G401 (cell line): ENCODE measurements at places on chromosomes 7 and 10.

GRCh38 chr10:58660575-58661255, 148.0 kb downstream of the BICC1 start:
- no peak for DNase-seq

- DNase-seq: no peak
Observed at GRCh38 chr10:29668628-29669027, 33.9 kb upstream of the SVIL start.

DNA sequence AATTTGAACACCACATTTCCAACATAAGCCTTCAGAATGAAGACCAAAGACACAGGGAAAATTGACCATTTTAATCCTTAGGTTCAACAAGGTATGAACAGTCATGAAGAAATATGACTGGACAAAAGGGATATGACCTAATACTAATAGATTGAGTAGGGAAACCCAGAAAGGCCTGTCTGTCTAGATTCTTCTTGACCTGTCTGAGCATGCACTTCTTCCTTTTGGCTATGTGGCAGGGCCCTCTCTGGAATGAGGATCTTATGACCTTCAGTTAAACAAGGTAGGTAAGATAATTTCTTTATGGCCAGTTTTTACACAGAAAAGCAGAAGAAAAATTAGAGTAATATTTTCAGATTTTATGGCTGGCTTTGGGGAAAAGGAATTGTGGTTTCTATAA, 3.0 kb upstream of the PHYHIPL start:
- DNase-seq: no peak

DNA sequence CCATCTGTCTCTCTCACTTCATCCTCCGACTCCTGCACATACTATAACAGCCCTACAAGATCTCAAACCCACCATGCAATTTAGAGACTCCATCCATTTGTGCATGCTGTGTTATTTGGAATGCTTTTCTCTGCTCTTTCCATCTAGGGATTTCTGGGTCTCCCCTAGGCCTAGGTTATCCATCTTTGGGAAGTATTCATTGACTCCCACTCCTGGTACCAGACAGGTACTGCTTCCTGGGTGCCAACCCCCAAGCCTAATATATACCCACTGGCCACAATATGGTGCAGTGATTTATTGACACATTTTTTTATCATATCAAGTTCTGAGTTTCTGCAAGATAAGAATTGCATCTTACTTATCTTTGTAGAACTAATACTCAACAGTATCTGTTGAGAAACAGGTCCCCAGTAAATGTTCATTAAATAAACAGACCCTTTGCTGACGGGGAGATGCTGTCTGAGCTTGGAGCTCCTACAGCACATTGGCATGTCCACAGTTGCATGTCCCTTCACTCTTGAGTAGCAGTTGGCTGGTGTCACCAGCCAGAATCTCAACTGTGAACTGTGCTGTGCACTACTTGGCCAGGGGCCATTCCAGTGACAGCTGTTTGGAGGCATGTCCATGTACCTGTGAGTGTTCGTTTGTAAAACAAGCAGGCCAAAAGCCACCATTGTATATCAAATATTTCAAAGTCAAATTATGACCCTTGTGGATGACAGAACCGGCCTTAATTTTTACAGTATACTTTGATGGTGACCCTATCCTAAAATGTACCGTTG, 223.3 kb upstream of the NFE2L3 start:
- no peak for DNase-seq

GRCh38 chr7:151648429-151648828, 128.7 kb upstream of the RHEB start:
- DNase-seq: no peak

- no peak for DNase-seq
Observed at GRCh38 chr7:130506358-130506757, 14.5 kb downstream of the MEST start.

DNA sequence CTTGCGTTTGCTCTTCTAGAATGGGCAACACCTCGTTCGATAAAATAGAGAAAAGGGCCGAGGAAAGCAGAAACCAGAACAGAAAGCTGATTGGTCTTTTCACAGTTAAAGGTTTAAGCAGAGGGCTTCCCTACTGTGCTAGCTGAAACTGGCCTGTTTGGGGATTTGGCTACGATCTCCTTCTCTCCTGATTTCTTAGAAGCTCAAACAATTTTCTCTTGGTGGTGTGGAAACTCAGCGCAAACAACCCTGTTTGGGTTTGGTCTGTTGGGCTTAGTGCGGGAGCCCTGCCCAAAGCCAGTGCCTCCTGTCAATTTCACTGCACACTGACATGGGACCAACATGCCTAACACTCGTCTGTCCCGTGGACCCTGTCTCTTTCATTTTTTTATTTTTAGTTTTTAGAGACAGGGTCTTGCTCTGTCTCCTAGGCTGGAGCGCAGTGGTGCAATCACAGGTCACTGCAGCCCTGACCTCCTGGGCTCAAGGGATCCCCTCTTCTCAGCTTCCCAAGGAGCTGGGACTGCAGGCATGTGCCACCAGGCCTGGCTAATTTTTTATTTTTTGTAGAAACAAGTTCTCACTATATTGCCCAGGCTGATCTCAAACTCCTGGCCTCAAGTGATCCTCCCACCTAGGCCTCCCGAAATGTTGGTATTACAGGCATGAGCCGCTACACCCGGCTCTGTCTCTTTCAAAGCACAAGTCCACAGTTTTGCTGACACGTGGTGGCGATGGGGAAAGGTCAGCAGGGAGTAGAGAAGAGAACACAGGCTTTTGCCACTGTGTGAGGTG, 16.5 kb upstream of the BNIP3 start:
- no peak for DNase-seq

DNA sequence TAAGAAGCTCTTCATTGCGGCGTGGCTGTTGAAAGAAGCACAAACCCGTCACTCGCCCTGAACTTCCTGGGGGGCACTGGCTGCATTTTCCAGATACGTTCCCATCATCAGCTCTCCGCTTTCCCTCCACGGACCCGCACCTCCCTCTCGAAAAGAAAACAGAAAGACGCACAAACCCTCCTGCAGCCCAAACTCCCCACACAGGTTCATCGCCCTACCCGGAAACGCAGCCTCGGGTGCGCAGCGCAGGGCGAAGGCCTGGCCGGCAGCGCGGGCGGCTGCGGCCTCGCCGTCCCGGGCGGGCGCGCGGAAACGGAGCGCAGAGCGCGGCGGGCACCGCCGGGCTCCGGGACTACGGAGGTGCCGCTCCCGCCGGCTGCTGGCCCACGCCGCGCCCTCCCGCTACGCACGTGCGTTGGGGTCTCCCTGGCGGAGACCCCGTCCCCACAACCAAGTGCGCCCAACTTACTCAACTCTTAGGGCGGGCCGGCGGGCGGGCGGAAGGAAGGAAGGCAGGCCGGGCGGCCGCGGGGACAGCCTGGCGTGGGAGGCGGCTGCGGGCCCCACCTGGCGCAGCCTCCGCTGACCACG, 822 bp downstream of the ZNF800 start:
- peak; percentile 11 for DNase-seq

DNA sequence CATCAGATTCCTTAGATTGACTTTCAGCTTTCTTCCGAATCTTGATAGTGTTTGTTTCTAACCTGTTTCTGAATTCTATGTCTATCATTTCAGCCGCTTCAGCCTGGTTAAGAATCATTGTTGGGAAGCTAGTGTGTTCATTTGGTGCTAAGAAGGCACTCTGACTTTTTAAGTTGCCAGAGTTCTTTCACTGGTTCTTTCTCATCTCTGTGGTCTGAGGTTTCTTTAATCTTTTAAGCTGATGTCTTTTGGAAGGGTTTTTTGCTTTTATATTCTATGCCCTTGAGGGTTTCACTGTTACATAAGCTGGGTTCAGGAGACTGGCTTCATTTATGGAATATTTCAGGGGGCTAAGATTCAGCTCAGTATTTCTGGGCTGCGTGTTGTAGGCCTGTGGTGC, 104.5 kb upstream of the PRSS58 start:
- DNase-seq: no peak

- peak; percentile 70 for DNase-seq
Observed at GRCh38 chr10:71472912-71473311, 76.2 kb downstream of the CDH23 start.

DNA sequence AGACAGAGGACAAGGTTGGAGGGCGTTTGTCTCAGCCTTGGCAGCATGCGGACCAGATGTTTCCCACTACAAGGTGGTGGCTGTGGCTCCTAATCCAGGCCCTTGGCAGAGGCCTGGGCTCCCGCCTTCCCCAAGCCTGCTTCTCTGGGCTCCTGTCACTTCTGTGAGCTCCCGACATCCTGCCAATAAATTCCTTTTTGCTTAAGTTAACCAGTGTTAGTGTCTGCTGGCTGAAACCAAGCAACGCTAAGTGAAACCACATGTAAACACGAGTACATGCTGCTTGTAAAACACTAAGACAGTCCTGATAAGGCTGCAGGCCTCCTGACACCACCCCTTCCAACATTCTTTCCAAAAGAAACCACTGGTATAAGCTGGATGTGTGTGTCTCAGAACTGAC, 263.6 kb upstream of the ZMIZ1 start:
- DNase-seq: no peak

DNA sequence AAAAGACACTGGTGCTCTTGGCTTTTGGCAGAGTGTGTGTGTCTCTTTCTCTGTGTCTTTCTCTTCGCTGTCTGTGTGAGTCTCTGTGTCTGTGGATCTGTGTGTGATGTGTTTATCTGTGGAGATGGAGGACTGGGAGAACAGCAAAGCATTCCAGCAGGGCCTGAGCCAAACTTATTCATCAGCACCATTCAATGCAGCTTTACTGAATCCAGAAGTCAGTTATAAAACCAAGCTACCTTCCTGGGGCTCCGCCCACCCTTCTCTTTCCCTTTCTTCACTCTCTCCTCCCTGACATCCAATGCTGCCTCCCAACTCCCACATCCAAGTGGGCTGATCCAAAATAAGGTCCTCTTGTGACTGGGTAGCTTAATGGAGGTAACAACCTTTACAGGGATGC, 3.9 kb downstream of the SGMS1 start:
- no peak for DNase-seq

- DNase-seq: no peak
Observed at GRCh38 chr7:29043576-29043975, 85.4 kb upstream of the TRIL start.

DNA sequence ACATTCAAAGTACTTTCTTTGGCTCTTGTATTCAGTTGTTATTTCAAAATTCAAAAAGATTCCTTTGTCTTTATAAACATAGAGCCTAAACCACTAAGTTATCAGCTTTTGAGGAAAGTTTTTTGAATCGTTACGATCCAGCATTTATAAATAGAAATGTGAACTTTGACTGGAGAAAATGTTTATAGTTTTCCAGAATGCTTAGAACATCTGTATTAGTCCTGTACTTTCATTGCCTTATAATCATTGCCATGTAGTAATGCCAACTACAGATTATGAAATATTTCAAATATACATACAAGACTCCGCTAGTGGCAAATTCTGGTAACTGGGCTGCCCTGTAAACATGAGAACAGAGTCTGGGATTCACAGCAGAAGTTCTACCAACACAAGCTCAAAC, 191.3 kb upstream of the PRKCQ start:
- DNase-seq: no peak

DNA sequence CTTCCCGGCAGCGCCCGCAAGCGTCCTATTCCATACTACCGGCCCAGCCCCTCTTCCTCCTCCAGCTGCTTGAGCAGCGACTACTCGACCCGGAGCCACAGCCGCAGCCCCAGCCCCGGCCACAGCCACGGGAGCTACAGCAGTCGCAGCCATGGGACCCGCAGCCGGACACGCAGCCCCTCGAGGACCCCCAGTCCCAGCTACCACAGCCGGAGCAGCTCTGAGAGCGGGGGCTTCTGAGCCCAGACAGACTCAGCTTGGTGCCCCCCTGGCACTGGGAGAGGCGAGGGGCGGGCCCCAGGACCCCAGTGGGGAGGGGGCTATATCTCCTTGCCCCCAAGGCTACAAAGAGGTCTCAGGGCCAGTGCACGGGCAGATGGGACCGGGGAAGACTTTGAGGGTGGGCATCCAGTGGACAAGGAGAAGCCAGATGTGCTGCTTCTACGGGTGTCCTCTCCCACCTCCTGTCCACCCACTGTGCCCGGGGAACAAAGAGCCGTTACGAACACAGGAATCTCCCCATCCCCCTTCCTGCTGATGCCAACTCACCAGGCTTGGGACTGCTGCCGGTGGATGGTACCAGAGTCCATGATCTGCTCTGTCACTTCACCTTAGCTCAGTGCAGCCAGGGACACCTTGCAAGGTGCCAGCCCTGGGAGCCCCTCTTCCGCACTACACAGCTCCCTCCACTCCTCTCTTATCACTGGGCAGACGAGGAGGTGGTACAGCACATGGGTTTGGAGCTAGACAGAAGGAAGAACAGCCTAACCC, 16.7 kb upstream of the HSPB1 start:
- no peak for DNase-seq

DNA sequence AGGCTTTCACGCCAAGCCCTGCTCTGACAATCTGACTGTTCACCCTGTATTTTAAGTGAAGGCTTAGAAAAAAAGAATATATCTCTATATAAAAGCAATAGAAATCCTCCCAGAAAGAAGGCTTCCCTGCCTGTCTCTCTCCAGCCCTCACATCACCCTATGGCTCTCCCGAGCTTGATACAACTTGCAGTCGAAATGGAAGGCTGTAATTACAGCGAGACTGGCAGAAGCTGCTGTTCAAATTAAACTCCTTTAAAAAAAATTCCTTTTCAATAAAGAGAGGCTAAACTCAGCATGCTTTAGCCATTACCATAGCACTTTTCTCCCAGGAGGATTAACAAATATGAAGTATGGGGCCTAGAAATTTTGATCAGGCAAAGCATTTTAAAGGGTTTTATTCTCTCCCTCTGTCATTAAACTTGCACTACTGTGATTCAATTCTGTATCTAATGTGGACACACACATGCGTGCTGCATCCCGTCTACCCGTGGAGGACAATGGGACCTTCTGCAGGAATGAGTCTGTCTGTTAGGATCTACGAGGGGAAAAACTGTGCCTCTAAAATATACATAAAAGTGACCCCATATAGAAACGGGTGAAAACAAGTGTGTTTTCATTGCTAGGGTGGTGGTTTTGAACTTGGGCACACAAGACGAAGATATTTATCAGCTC, 223.8 kb downstream of the USP6NL start:
- DNase-seq: no peak

- DNase-seq: no peak
Observed at GRCh38 chr7:140048138-140048537, 14.6 kb downstream of the PARP12 start.

DNA sequence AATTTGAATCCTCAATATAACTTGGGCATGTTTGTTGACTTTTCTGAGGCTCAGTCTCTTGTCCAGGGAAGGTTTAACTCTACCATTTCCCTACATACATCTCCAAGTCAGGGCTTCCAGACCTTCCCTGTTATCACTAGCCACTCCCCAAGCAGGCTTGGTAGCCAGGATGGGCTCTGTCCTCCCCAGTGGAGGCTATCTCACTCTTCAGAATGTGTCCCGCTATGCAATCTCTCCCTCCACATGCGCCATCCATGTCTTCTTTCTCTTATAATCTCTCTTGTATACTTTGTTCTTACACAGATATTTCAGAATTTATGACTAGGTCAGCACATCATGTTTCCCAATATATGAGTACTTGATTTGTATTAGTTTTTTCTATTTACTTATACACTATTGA, 310.4 kb downstream of the HGF start:
- DNase-seq: no peak
